Putamen (tissue), 1 donor: ENCODE measurements at places on chromosomes 12 and 14.

GRCh38 chr14:95659293-95659989 lies 26.8 kb upstream of the TCL1B start:
- DNase-seq, result no peak

- DNase-seq, result no peak
Measured at GRCh38 chr12:67540920-67541624, 107.5 kb upstream of the DYRK2 start.

DNA sequence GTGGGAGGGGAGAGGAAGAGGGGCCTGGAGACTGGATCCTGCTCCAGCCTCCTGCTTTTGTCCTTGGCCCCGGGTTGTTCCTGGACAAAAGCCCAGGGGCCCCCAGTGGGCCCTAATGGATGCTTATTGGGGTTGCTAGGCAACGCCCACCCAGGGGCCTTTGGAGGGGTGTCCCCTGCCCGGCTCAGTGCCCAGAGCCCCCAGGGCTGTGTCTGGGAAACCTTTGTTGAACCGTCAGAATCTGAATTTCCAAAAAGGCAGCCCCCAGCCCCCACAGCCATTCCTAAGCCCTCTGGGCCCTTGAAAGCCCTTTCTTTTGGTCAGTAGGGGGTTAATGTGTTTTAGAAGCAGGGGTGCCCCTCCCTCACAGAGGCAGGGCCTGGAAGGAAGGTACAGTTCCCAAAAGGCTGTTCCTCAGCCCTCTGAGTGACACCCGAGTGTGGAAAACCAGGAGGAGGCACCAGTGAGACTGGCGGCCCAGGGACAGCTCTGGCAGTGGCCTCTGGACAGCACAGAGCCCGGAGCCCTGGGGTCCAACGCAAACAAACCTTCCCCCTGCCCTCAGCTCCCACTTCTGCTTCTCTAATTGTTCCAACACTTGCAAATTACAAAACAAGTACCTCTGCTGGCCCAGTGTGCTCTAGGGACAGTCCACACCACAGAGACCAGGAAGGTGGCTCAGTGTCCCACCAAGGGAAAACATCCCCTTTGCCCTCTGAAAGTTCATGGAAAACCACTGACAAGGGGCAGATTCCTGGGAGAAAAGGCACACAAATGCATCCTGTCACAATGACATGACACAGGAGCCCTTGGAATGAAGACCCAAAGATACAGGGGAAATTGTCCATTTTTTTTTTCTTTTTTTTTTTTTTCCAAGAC lies 19.4 kb downstream of the HHIPL1 start:
- DNase-seq, result peak; percentile 45

DNA sequence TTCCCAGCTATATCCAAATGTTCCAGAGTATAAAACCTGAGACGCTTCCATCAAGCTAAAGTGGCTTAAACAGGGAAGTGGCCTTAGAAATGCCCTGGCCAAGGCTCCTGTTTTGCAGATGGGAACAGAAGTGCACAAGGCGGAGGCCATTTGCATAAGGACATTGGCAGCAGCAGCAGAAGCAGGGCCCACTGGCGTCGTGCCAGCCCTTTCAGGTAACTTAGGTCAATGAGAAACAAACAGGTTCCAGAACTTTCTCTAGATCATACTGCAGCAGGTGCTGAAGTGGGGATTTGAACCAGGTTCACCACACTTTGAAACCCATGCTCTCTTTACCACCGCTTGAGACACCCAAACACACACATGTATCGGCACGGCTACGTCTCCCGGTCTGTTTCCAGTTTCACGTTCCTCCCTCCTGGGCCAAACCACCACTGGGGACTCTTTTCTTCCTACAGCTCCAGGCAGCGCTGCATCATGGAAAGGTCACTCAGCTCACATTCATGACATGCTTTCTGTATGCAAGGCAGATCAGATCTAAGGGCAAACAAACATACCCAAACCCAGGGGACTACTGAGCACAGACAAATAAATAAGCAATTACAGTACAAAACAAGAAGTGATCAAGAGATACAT lies 46.0 kb upstream of the PLEKHG6 start:
- DNase-seq, result no peak

DNA sequence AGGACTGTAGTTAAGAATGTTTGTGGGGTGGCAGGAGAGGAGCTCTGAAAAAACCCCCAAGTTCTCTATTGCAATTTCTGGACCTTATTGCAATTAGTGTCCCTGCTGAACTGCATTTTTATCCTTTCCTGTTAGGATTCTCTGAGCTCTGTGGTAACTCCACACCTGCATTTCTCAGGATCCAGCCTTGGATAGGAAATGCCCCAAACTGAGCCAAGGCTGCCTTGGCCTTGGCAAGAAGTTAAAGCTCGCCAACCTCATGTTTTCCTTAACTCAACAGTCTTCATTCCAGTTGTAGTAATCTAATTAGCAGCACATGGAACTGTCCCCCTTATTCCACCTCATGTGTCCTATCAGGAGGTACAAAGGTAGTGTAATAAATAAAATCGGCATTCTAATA lies 66.5 kb downstream of the C12orf75 start:
- no peak for DNase-seq

GRCh38 chr14:75128596-75128990 lies 1.7 kb upstream of the NEK9 start:
- DNase-seq, result no peak

- DNase-seq, result no peak
Measured at GRCh38 chr12:70319605-70320004, 46.5 kb upstream of the KCNMB4 start.

GRCh38 chr12:97283297-97283696 lies 179.3 kb upstream of the RMST start:
- no peak for DNase-seq

DNA sequence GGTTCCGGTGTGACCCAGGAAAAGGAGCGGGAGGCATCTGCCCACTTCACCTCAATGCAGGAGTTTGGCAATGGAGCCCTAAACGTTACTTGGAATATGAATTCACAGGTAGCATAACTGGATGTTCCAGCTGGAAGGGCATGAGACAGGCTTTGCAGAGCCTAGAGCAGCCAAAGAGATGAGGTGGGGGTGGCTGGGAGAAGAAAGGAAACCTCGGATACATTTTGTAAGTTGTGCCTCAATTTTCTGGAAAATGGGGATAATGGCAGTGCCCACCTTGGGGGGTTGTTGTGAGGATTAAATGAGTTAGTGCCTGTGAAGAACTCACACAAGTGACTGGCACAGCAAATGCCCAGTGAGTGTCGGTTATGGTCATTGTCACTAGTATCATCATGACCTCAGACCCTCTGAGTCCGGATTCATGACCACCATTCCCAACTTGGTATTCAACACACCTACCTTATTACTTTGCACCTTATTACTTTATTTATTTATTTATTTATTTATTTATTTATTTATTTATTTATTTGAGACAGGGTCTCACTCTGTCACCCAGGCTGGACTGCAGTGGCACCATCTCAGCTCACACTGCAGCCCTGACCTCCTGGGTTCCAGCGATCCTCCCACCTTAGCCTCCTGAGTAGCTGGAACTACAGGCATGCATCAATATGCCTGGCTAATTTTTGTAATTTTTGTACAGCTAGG lies 56.0 kb downstream of the CLMN start:
- no peak for DNase-seq

DNA sequence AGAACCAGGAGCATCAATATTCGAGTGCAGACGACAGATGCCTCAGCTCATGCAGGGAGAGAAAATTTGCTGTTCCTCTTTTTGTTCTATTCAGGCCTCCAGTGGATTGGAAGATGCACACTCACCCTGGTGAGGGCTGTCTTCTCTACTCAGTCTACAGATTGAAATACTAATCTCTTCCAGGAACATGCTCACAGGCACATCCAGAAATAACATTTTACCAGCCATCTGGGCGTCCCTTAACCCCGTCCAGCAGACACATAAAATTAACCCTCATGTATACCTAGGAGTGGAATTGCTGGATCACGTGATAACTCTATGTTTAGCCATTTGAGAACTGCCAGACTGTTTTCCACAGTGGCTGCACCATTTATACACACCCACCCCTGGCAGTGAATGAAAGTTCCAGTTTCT lies 4.5 kb upstream of the OAS2 start:
- no peak for DNase-seq

DNA sequence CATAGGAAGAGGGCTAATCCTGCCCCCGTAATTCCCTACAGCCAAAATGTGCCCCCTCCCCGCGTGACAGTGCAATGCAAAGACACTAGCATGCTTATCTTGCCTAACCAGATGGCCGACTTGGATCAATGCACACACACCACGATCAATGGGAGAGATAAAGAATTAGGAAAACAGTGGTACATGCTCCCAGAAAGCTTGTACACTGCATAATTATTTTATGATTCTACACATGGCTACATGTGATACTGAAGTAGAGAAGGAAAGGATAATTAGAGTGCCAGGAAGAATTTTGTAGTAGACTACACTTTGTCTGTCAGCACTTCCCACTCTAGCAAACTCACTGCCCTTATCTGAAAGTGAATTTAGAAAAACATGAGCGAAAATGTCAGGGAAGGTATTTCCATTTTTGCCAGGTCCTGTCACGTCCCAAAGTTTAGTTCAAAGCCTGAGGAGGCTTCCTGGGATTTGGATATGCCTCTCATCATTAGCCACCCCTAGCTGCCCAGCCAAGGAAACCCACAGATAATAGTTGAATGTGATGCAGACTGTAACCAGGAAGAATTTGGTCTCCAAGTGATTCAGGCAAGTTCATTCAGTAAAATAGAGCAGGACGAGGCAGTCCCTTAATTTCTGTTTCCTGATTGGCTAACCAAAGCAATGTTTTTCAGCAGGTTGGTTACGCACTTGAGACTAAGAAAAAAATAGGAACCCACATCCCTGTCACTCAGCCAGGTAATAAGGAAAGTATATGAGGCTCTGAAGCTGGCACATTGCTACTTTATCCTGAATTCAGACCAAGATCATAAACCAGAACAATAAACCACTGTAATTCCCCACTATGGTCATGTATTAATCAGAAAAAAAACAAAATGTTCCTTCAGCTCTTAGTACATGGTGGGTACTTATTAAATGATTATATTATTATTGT lies 199.6 kb upstream of the OTX2 start:
- DNase-seq, result no peak

DNA sequence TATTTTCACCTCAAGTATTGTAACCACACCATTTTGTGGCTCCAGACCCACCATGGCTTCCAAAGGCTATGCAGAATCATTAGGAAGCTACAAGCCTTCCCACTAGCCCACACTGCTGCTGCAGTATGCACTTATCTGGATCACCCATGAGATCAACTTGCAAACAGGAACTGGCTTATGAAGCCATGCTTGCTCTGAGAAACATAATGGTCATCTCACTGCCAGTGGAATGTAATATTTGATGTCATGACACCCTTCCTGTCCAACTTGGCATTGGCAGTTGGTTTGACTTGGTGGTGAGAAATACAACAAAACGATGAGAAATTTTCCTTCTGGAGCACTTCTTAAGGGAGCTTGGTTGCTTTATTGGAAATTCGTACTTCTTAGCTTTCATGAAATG lies 69.3 kb upstream of the FRMD6 start:
- DNase-seq, result no peak

DNA sequence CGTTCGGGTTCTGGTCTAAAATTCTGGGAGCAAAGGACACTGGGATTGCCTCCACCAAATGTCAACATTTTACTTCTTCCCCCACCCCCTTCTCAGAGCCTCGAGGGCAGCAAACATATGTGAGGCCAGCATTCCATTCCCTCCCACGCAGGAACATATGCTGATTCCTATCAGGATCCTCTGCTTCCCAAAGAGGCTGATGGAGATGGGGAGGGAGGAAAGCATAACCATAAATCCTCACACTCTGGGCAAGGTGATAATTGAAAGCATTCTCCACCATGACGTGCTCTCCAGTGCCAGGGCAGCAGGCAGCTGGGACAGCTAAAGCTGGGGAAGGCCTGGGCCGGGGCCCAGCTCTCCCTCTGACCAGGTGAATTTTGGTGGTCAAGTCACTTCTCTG lies 395.0 kb downstream of the ZFP36L1 start:
- DNase-seq, result no peak

- peak; percentile 78 for DNase-seq
Measured at GRCh38 chr12:52221912-52222457, 11.1 kb upstream of the KRT7 start.

- DNase-seq, result peak; percentile 75
Measured at GRCh38 chr12:124217508-124218242, 77.2 kb upstream of the RFLNA start.

DNA sequence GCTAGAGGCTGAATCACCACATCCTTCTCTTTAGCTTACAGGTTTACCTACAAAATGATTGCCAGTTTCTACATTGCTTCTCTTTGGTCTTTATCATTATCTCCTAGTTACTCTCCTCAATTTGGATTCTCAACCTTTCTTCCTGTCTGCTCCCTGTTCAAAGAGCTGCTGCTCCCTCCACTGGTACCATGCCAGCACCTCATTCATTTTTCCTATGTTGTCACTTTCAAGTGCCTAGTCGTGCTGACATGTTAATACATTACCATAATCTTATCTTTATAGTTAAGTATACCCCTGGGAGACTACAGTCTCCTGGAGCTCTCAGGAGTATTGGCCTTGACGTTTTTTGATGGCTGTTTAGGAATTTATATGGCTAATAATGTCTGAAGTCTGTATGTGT lies 14.2 kb downstream of the FRS2 start:
- DNase-seq, result no peak

DNA sequence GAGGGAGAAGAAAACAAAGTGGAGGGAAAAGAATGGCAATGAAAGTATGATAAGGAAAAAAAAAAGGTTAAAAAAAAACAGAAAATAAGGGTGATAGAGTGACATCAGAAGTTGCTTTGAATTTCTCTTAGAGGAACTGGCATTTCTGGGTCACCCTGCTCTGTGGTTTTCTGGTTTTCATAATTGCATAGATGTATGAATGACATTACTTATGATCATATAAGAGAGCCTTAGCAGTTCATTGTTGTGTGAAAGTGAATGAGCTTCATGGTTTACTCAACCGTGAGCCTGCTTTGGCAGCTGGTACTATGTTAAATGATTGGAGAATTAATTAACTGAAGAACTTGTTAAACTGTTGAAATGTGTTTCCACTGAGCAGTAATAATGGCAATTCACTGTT lies 336.4 kb upstream of the FBXO33 start:
- DNase-seq, result no peak

- no peak for DNase-seq
Measured at GRCh38 chr12:94379479-94380113, 80.1 kb downstream of the CEP83 start.

DNA sequence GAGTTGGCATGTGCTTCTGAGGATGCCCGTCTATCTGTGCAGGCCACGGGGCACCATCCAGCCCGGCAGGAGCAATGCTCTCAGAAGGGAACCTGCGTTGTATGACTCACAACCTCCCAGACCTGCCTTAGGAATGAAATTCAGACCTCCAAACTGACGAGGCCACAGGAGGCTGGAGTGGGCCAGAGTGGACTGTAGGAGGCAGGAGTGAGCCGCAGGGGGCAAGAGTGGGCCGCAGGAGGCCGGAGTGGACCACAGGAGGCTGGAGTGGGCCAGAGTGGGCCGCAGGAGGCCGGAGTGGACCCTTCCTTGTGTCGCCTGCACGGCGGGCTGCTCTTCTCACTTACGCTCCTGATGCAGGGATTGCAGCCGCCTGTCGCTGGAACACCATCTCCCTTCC lies 11.1 kb upstream of the FBRSL1 start:
- no peak for DNase-seq

DNA sequence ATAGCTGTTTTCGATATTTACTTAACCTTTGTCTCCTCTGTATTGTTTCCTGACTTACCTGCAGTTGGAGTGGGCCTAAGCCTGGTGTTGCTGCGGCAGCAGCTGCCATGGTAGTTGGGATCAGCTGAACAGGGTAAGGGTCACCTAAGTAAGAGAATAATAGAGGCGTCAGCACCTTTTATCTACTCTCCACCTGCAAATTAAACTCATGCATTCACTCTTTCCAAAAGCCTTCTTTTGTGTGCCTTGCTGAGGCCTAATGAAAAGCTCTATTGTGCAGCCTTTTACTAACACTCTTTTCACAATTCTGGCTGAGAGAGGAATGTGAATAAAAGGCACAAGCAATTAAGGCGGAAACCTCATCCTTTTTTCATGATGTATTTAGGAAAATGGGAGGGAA lies 308.7 kb downstream of the SOX5 start:
- DNase-seq, result no peak
